KBM-7 (cell line): ENCODE measurements at places on chromosomes 16 and 17.

DNA sequence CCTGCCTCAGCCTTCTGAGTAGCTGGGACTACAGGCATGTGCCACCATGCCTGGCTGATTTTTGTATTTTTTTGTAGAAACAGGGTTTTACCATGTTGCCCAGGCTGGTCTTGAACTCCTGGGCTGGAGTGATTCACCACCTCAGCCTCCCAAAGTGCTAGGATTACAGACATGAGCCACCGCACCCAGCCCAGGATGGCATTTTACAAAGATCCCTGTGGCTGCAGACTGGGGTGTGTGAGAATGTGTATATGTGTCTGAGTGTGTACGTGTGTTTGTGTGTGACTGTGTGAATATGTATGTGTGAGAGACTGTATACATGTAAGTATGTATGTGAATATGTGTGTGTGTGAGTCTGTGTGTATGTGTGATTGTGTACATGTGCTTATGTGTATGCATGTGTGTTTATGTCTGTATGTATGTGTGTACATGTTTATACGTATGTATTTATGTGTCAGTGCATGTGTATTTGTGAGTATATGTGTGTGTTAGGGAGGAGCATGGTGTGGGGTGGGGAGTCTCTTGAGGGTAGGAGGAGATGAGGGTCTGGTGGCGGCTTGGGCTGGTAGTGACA, 17.0 kb downstream of the RPTOR start:
- no peak for DNase-seq

- no peak for DNase-seq
Observed at GRCh38 chr16:51157698-51158097, 6.6 kb upstream of the SALL1 start.

GRCh38 chr17:42312285-42313130, 24.2 kb downstream of the STAT5A start:
- peak; percentile 91 for DNase-seq

- no peak for DNase-seq
Observed at GRCh38 chr16:1048442-1049112, 24.0 kb upstream of the SSTR5 start.

DNA sequence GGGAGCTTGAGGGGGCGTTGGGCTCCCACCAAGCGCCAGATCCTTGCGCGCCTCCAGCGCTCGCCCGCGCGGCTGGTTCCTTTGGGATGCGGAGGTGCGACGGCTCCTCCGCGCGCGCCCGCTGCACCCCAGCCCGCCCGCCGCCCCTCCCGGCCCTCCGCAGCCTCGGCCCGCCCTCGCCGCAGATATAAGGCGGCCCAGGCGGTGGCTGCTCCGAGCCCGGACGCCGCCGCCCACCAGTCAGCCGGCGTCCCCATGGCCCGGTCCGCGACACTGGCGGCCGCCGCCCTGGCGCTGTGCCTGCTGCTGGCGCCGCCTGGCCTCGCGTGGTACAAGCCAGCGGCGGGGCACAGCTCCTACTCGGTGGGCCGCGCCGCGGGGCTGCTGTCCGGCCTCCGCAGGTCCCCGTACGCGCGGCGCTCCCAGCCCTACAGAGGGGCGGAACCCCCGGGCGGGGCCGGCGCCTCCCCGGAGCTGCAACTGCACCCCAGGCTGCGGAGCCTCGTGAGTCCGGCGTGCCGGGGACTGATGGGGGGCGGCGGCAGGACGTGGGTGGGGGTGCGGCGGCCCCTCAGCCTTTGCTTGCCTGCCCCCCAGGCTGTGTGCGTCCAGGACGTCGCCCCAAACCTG, at the start of gene NPB:
NPB (plus strand) TSS at position 216 of the 630 bp plus-strand sequence; CDS start at position 256, 40 bp downstream.
- no peak for DNase-seq

GRCh38 chr16:7843261-7843660, 510.6 kb downstream of the RBFOX1 start:
- DNase-seq, result no peak

GRCh38 chr16:49681217-49681883, 174.6 kb downstream of the ZNF423 start:
- no peak for DNase-seq

GRCh38 chr17:37084372-37084771, 135.6 kb downstream of the AATF start:
- no peak for DNase-seq
